Aorta (tissue), 5 donors: ENCODE measurements at places on chromosomes 2 and 18. TPM values are rescaled to one million over a fixed set of nuclear protein-coding genes. Genes with fewer than 3 reads are reported as not detected.

Gene PRSS56
- not detected for total RNA-seq

Gene SCYGR4
- total RNA-seq, result not detected

Gene TIA1
- total RNA-seq, result 150 TPM

Gene UPP2
- total RNA-seq, result not detected

Gene GCKR
- 2.4 TPM for total RNA-seq

Gene CYRIA
- total RNA-seq, result 12.8 TPM

Gene TPRKB
- total RNA-seq, result 21.3 TPM

Gene ZNF396
- 1.9 TPM for total RNA-seq

Gene PAPOLG
- total RNA-seq, result 20.0 TPM

Gene DES
- 282 TPM for total RNA-seq

Gene TUBA3D
- not detected for total RNA-seq

Gene HOXD10
- 1.4 TPM for total RNA-seq

Gene SPATS2L
- total RNA-seq, result 67.5 TPM

Gene ATF2
- total RNA-seq, result 60.4 TPM

Gene AP1S3
- 2.0 TPM for total RNA-seq

Gene EMILIN1
- total RNA-seq, result 180 TPM

Gene CFAP65
- total RNA-seq, result not detected

Gene DSC2
- 3.8 TPM for total RNA-seq

Gene MBD1
- total RNA-seq, result 62.1 TPM

Gene CSRNP3
- 5.4 TPM for total RNA-seq

Gene MAL
- total RNA-seq, result 1.2 TPM

Gene ZBTB7C
- 18.2 TPM for total RNA-seq

Gene NHEJ1
- total RNA-seq, result 9.8 TPM

Gene C2orf74
- 4.8 TPM for total RNA-seq

Gene BOLL
- not detected for total RNA-seq

Gene SLC4A5
- total RNA-seq, result 7.3 TPM

Gene SKOR2
- not detected for total RNA-seq

Gene VWA3B
- 1.0 TPM for total RNA-seq

Gene PLB1
- total RNA-seq, result 4.9 TPM

Gene ABCB11
- total RNA-seq, result not detected

Gene PLA2R1
- 28.8 TPM for total RNA-seq

Gene PROKR1
- not detected for total RNA-seq

Gene ADD2
- total RNA-seq, result 5.3 TPM
